ENCODE measurements at places on chromosomes 11 and 22. TPM values are rescaled to one million over a fixed set of nuclear protein-coding genes. Genes with fewer than 3 reads are reported as not detected.

Gene CRYBA4
- total RNA-seq, result not detected

Gene HSPA8
- total RNA-seq, result 851 TPM

Gene H19
- 209 TPM for total RNA-seq

Gene MYO7A
- 4.3 TPM for total RNA-seq

Gene TP53AIP1
- total RNA-seq, result 0.16 TPM

Gene ATL3
- 75.2 TPM for total RNA-seq

Gene MMP10
- not detected for total RNA-seq

Gene ZNF280B
- 0.44 TPM for total RNA-seq
